ENCODE measurements at places on chromosomes 13 and 19. TPM values are rescaled to one million over a fixed set of nuclear protein-coding genes. Genes with fewer than 3 reads are reported as not detected.

GRCh38 chr19:36128392-36128736 lies 11.5 kb upstream of the CAPNS1 start:
- DNase-seq: no peak

DNA sequence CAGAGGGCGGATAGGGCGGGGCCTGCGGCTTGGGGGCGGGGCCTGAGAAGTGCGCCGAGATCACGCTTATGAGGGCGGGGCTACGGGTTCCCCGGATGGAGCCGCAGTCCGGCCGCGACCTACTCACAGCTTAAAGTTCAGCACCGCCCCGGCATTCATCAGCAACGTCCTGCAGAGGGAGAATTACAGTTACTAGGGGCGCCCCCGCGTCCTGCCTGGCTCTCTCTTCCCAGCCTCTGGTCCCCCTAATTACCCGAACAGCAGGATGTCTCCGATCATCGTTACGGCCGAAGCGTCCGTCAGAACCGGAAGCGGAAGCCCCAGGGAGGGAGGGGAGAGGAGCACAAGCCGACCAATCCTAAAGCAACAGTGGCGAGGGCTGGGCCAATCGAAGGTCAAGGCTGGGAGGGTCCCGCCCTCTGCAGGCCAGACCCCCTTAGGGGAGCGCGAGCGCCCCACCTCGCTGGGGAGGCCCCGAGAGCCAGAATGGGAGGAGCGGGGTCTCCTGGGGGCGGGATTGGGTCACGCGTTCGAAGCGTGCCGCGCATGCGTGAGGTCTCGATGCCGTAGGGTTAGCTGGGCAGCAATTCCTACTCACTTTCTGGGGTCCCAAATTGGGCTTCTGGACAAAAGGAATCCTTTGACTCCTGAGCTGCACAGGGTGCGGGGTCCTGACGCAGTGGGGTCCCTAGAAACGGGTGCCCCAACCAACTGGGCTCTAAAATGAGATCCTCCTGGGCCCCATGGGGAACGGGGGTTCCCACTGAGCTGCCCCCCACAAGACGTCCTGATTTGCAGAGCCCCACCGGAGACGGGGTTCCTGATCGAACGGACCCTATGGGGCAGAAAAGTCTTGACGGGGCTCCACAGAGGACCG lies at the start of gene SMIM7:
TSS of gene SMIM7 (minus strand) at position 313 of the 877 bp plus-strand sequence. CDS start at position 279, 34 bp downstream.
- peak; percentile 99 for DNase-seq

- no peak for DNase-seq
Observed at GRCh38 chr13:45623516-45624090, 8.1 kb upstream of the ERICH6B start.

GRCh38 chr19:40243181-40243580 lies 16.7 kb upstream of the CCNP start:
- no peak for DNase-seq

DNA sequence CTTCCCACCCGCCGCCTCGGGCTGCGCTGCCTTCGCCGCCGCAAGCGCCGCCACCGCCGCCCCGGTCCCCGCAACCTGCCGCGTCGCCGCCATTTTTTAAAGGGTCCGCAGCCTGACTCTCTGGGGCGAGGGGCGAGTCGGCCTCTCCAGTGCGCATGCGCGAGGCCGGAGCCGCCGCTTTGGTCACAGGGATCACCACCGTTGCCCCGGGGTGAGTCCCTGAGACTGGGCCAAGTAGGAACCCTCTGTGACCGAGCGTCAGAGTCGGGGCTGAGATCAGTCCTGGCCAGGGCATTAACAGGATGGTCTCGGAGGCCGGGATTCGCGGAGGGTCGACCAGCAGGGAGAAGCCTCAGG lies 42.6 kb downstream of the ZNF146 start:
- DNase-seq: no peak

DNA sequence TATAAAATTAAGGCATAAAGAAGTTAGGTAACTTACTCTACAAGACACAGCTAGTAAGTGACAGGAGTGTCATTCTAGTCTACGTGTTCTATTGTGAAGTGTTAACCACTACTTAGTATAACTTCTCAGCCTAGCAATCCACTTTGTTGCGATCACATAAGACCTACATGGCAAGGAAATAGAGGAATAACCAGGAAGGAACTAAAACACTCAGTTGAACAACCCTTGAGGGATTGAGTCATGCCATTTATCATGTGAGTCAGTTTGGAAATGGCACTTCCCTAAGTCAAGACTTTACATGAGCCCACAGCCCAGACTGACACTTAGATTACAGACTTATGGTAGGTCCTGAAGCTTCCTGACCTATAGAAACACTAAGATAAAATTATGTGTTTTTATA lies 279.5 kb upstream of the PCDH20 start:
- DNase-seq: no peak

DNA sequence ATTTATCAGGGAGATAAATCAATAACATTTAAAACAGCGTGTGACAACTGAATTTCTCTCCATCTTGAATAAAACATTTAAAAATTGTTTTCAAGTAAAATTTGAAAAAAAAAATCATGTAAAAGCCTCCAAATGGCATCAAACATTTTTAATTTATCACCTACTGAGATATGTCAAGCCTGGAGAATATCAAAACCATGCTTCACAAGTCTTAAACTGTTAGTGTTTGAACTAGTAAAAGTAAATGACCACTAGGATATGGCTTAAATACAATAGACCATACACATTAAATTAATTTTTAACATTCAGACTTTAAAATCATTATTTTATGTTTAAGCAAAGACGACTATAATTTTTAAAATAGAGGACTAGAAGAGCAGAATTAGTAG lies 281.9 kb downstream of the DCLK1 start:
- no peak for DNase-seq

- no peak for DNase-seq
Observed at GRCh38 chr13:88022431-88023208, 351.4 kb downstream of the SLITRK5 start.

DNA sequence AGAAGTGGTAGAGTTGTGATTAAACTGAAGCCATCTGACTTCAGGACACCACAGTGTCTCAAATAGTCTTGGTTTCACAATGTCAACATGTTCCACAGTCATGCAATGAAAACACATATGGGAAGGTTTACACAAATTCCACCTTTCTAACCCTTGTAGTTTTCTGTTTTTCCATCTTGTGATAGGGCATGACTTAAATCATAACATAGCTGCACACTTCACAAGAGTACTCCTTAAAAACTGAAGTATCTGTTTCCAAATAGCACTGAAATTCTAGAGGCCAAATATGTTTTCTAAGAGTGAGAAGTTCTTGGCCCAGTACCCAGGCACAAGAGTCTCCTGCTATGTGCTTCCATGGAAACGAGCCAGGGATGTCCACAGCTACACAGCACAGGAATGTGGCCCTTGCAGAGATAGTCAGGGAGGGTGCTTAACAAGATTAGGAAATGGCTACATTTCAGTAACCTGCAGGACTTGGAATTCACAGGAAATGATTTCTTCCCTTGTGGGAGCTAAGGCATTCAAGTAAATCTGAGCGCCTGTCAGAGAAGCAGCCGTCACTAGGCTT lies 269.1 kb downstream of the NDFIP2 start:
- no peak for DNase-seq

GRCh38 chr19:48963371-48964204 lies 1.5 kb upstream of the FTL start:
- peak; percentile 95 for DNase-seq

DNA sequence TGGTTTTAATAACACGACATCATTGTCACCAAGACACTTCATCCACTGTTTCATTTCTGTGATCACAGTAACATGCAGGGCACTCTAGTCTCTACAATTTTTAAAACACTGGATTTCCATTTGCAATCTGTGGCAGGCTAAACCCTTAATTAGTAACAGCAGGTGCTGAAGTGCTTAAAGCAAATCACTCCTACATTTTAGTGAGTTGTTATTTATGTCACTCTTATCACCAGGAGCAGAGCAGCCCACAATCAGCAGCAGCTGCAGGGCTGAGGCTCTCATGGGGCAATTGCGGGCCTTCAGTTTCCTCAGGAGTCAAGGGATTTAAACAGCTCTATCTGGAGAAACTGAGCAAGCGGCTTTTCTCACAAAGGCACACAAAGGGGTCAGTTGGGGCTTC lies 1.6 kb downstream of the SOHLH2 start:
- no peak for DNase-seq

GRCh38 chr13:78100486-78100885 lies 181.9 kb upstream of the EDNRB start:
- no peak for DNase-seq

DNA sequence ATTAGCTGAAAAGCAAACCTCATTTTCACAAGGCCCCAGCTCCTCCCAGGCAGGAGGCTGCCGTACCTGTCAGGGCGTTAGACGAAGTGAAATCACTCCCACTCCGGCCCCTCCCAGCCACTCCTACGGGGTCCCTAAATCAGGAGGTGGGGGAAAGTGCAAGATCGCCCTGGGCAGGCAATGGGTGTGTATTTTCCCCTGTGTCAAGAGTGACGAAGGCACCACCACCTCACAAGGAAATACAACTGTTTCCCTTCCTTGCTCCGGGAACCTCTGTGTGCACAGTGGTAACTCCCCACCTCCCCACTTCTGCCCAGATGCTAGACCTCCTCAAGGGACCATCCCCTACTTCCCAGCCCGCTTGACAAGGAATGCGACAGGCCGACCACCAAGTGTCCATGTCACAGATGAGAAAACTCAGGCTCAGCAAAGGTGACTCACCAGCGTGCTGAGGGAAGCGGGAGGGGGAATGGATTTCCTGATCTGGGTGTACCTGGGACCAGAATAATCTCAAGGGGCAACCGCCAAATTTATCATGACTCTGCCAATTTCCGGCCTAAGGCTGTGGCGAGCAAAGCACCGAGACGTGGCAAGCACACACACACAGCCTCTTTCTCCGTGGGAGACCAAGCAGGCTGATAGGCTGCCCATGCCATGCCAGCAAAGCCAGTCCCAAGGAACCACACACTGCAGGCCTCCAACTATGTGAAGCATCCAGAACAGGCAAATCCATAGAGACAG lies 7.3 kb downstream of the PPP6R1 start:
- no peak for DNase-seq

DNA sequence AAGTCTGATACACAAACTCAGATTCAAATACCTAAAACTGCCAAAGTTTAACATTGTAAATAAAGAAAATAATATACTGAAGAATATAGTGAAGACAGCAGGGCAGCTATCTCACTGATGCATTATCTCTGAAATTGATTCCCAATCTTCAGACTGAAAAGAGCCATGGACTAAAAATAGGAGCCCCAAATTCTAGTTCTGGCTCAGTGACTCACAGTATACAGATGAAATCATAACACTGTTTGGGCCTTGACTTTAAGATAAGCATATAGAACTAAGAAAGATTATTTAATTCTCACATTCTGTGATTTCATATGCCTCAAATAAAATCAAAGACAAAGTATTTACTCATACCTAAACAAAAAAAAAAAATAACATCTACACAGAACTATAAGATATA lies 53.9 kb downstream of the RBM26 start:
- DNase-seq: no peak

Gene ZNF649
- total RNA-seq: 7.7 TPM

Gene IL4I1
- 2.3 TPM for total RNA-seq

Gene TLE6
- total RNA-seq: 0.93 TPM

Measured in mesenteric fat pad (tissue), 1 donor.